ENCODE measurements at places on chromosomes 4 and X. TPM values are rescaled to one million over a fixed set of nuclear protein-coding genes. Genes with fewer than 3 reads are reported as not detected.

GRCh38 chrX:44770121-44770520 lies 73.7 kb upstream of the DUSP21 start:
- no peak for DNase-seq

Gene NLGN4X
- total RNA-seq: 1.4 TPM

Gene HELT
- total RNA-seq: not detected

Gene SAGE1
- total RNA-seq: not detected

DNA sequence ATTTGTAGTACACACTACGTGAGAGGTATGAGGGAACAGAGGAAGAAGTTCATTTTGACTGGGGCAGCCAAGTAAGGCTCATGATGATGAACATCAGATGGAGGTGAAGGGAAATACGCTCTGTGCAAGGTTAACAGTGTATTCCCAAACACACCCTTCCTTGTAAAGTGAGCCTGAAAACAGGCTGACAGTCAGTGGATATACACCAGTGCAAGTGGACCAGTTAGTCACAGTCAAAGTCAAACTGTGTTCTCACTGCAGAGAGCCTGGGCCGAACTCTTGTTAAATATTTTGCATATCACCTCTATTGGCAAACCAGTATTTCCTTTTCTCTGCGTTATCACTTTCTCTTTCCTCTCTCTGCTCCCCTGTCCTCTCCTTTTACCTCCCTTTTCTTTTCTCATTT lies 23.4 kb upstream of the RHOH start:
- DNase-seq: no peak

DNA sequence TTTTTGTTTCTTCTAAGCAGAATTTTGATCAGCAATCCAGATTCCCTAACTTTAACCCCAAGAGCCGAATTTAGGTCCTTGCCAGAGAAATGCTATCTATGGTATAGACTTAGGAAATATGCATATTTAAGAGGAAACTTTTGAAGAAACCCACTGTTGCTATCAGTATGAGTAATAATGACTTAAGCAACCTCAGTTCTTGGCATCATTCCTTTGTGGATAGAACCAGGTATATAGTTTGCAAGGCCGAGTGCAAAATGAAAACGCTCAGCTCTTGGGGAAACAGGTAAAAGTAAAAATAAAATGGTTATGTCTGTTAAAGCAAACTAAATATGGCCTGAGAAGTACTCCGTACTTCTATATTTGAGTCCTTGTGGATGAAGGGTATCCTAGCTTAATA lies 78.1 kb downstream of the ARSF start:
- no peak for DNase-seq

Gene MID2
- 7.4 TPM for total RNA-seq

Gene TLR10
- not detected for total RNA-seq
